ENCODE measurements at places on chromosomes 13 and 19. TPM values are rescaled to one million over a fixed set of nuclear protein-coding genes. Genes with fewer than 3 reads are reported as not detected.

GRCh38 chr13:74287724-74288169 lies 153.5 kb upstream of the KLF12 start:
- no peaks in the 10 kb centered on the region for H3K27me3 ChIP-seq
- peak; percentile 95 for DNase-seq
- no peaks in the 10 kb centered on the region for H3K36me3 ChIP-seq

- peaks cover 7% of the 10 kb centered on the region for H3K4me1 ChIP-seq
- no peaks in the 10 kb centered on the region for H3K27me3 ChIP-seq
- H3K4me3 ChIP-seq = no peak overlapping the region
Observed at GRCh38 chr19:711254-711653, 2.5 kb downstream of the PALM start.

DNA sequence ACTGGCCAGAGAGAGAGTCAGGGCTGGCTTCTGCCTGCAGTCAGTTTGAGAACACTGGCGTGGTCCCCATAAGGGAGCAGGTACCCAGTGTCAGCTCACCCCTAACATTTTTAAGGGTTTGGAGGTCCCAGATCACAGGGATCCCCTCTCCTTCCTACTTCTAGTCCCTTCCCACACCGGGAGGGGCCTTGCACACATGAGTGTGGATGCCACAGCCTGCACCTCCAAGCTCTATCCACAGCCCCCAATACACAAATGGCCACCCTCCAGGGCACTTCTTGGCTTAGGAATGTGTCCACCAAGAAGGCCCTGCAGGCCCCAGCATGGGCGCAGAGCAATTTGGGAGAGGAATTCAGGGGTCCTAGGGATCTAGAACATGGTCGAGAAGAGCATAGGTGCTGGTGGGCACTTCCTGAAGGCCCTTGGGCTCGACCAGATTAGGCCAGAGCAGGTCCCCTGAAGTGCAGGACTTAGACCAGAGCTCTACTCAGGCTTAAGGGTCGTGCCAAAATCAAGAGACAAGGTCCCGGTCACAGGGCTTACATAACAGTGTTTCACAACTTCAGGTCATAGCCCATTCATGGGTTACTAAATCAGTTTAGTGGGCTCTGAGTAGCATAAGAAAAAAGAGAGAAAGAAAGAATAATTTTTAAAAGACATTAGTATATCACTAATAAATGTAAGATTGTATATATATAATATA lies 16.0 kb downstream of the FXYD5 start:
- peaks cover 6% of the 10 kb centered on the region for H3K36me3 ChIP-seq
- DNase-seq = no peak
- H3K4me3 ChIP-seq = no peak overlapping the region
- no peaks in the 10 kb centered on the region for H3K4me1 ChIP-seq
- H3K27me3 ChIP-seq = no peaks in the 10 kb centered on the region
- H3K27ac ChIP-seq = no peak overlapping the region

GRCh38 chr13:110251193-110251819 lies 55.7 kb downstream of the COL4A1 start:
- DNase-seq = no peak
- H3K27me3 ChIP-seq = no peaks in the 10 kb centered on the region
- peaks cover 52% of the 10 kb centered on the region for H3K4me1 ChIP-seq
- no peak overlapping the region for H3K4me3 ChIP-seq
- no peaks in the 10 kb centered on the region for H3K36me3 ChIP-seq
- peak overlapping the region; percentile 64 for H3K27ac ChIP-seq

- H3K27ac ChIP-seq = no peak overlapping the region
- no peaks in the 10 kb centered on the region for H3K4me1 ChIP-seq
- no peaks in the 10 kb centered on the region for H3K27me3 ChIP-seq
- H3K36me3 ChIP-seq = no peaks in the 10 kb centered on the region
- H3K4me3 ChIP-seq = no peak overlapping the region
Observed at GRCh38 chr13:22095794-22096193, 424.9 kb downstream of the FGF9 start.

GRCh38 chr19:55339889-55340783 lies 460 bp downstream of the KMT5C start:
- peak overlapping the region; percentile 58 for H3K4me3 ChIP-seq
- peaks cover 9% of the 10 kb centered on the region for H3K36me3 ChIP-seq
- H3K27me3 ChIP-seq = no peaks in the 10 kb centered on the region
- DNase-seq = no peak
- peaks cover 14% of the 10 kb centered on the region for H3K4me1 ChIP-seq

GRCh38 chr13:30895773-30896172 lies 10.3 kb upstream of the MEDAG start:
- H3K27ac ChIP-seq = peak overlapping the region; percentile 40
- no peak overlapping the region for H3K4me3 ChIP-seq
- peak; percentile 46 for DNase-seq
- H3K36me3 ChIP-seq = no peaks in the 10 kb centered on the region
- no peaks in the 10 kb centered on the region for H3K27me3 ChIP-seq

DNA sequence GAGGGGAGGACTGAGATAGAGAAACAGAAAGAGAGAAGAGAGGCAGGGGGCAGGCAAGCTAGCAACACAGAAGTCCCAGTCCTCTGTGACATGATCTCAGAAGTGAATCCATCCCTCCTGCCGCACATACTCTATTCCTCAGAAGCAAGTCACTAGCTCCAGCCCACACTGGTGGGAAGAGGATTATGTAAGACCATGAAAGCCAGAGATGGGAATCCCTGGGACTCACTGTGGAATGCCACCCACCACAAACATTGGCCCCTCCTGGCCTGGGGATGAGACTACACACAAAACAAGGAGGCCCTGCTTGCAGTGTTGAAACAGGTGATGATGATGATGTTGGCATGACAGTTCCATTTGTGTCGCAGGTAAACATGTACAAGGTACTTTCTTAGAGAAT lies 419.9 kb downstream of the IRS2 start:
- H3K4me1 ChIP-seq = no peaks in the 10 kb centered on the region
- no peak overlapping the region for H3K4me3 ChIP-seq
- H3K27me3 ChIP-seq = no peaks in the 10 kb centered on the region

- H3K27ac ChIP-seq = no peak overlapping the region
- DNase-seq = no peak
- no peaks in the 10 kb centered on the region for H3K36me3 ChIP-seq
- no peaks in the 10 kb centered on the region for H3K4me1 ChIP-seq
- H3K4me3 ChIP-seq = no peak overlapping the region
Observed at GRCh38 chr13:111318386-111318785, 2.1 kb upstream of the TEX29 start.

Gene FGF9
- total RNA-seq = 0.46 TPM

All from thyroid gland (tissue), 4 donors.